ENCODE measurements at places on chromosomes 5 and 9.
A peak's percentile ranks its signal among the peaks of the same experiment; 100 is the strongest.

DNA sequence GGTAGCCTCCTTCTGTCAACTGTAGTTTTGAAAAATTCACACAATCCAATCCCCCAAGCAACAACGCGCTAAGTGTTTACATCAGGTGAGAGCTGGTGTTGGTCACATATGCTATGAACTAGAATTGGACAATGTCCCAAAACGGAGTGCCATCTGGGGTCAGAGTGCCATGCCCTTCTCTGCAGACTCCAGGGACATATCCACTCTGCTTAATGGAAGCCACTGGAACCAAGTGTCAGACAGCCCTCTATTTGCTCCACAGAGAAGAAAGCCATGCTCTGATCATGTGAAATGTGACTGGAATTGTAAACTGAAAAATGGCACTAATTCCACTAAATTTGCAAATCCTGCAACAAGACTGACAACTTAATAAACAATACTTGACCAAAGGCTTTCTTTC, 12.2 kb downstream of the ABCA1 start:
- no peak for DNase-seq

- no peak for DNase-seq
These were observed 1392.9 kb upstream of the NUDT12 start for GRCh38 chr5:104955479-104955878.

- no peak for DNase-seq
These were observed 215.7 kb downstream of the SEMA6A start for GRCh38 chr5:116358911-116359418.

- DNase-seq: no peak
These were observed 140.2 kb downstream of the PAX5 start for GRCh38 chr9:36893911-36894310.

- no peak for DNase-seq
These were observed 140.6 kb upstream of the SLC12A2 start for GRCh38 chr5:127943061-127943371.

DNA sequence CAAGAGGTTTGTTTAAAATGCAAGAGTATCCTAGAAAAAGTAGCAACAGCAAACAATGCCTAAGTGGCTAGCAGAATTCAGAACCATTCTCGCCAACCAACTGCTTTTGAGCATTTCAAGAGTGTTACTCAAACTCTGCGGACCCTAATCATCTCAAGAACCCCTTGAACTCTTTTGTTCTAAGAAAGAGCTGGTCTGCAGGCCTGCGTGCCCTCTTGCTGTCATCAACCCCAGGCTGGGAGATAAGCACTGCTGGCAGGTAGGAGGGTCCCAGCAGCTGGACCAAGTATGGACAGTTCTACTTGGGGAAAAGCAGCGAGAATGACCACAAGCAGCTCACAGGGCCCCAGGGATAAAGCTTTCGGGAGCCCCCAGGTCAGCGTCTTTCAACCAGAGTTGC, 38.3 kb downstream of the MYO10 start:
- no peak for DNase-seq

GRCh38 chr5:14777932-14778791, 93.4 kb downstream of the ANKH start:
- DNase-seq: no peak

DNA sequence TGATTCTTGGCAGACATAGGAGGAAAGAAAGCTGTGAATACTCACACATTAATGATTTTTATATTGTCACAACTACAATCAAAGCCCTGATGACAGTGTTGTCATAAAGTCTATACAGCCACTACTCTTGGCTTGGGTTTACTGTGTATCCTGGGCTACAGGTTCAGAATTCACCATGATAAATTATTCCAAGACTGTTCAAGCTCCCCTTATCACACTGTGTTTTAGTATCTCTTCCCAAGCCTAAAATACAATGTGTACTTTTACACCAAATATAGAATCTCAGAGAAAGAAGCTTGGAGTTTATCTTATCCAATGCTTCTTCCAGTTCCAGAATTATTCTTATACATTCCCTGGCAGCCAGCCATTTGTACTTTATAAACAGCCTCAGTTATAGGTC, 127.7 kb upstream of the PPP1R2B start:
- DNase-seq: no peak

DNA sequence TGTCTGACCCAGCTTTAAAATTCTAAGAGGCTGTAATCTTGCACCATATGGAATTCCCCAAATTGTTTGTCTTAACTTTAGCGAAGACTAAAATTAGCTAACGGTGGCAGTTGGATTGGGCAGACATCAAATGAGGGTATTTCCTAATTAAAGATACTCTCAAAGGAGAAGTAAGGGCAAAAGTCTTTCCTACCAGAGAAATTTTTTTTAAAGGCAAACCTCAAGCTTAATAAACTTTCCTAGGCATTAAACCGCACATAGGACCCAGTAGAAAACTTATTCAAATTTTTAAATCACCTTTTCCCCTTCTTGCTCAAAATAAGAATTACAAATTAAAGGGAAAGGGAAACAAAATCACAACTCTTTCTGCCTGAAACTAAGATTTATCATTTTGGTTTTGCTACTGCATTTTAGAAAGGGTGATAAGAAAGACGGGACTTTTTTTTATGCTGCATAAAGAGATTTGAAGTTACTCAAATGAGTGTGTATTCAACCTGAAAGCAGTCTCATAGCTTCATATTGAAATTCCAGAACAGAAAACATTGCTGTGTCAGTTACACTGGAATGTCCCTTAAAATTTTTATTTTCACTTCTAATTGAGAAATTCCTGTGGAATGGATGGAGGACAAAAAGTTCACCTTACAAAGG, 189.1 kb upstream of the PTGER4 start:
- DNase-seq: no peak

DNA sequence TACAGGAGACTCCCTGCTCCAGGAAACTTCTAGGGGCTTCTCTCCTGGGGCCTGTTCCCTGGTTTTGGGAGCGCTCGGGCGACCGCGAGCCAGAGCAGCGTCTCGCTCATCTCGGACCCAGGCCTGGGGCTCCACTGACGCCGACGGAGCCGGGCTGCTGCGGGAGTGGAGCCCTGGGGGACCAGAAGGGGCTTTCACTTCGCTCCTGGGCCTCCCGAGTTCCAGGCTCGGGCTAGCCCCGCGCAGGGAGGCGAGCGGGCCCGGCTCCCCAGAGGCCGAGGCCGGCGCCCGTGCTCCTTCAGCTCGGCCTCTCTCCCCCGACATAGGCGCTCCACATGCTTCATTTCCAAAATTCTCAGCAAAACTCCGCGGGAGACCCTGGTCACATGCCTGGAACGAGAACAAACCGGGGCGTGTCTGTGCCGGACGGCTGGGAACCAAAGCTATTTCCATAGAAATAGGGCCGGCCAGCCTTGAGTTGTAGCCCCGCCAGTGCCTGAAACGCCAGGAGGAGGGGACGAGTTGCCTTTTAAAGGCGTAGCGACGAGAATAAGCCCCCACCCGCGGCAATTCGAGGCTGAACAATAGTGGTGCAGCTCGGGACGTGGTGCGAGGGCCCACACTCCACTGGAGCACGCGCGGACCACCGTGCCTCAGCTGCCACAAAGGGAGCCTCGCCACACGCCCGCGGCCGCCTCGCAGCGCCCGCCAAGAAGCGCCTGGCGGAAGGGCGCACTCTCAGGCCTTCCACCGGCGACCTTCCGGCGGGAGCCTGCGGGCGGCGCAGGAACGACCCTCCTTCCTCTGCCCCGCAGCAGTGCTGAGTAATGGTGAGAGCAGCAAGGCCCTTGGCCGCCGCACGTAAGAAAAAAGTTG, 1.1 kb upstream of the G3BP1 start:
- DNase-seq: peak; percentile 80

DNA sequence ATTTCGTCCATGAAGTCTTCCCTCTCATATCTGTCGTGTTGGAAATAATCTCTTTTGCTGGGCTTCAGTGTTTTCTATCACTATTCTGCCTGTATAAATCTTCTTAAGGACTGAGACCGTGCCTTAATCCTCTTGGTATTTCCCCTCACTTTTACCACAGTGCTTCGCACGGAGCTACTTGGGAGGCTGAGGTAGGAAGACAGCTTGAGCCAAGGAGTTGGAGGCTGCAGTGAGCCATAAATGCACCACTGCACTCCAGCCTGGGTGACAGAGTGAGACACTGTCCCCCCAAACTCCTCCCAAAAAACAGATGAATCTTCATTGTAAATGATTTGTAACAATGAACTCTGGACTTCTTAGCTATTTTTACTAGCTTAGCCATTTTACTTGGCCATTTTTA, 57.8 kb downstream of the PHAX start:
- no peak for DNase-seq

DNA sequence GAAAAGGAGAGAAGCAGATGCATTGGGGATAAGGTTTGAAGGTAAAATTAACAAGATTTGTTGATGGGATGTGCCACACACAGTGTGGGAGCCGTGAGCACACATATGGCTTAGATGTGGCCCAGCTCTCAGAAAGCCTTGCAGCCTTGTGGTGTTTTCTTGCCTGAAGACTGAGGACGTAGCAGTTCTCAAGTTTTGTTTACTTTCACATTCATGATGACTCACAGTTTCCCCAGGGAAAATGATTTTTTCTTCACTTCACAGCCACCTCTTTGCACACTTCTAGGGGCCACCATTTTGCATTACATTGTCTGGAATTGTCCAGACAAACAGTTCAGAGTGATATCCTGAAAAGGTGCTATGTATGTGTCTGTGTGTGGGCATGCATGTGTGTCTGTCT, 126.2 kb downstream of the BASP1 start:
- no peak for DNase-seq

GRCh38 chr9:131982102-131982501, 97.6 kb downstream of the MED27 start:
- DNase-seq: no peak

- DNase-seq: no peak
These were observed 49.9 kb upstream of the ERBIN start for GRCh38 chr5:65876496-65876895.

DNA sequence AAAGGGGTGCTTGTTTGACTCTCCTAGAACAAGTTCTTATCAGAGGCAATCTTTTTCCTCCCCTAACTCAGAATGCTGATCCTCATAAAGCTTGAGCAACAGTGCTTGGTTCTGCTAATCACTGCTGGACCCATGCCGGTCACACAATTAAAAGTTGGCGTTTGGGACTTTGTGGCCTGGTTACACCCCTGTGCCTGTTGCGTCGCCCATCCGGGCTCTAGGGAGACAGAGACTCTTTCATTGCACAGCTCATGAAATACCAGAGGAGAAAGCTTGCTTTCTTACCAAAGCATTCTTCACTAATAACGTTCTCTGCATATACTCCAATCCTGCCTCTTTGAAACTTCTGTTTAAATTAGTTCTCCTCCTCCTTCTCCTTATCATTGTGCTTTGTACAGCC, 301.1 kb downstream of the NR3C1 start:
- DNase-seq: no peak

DNA sequence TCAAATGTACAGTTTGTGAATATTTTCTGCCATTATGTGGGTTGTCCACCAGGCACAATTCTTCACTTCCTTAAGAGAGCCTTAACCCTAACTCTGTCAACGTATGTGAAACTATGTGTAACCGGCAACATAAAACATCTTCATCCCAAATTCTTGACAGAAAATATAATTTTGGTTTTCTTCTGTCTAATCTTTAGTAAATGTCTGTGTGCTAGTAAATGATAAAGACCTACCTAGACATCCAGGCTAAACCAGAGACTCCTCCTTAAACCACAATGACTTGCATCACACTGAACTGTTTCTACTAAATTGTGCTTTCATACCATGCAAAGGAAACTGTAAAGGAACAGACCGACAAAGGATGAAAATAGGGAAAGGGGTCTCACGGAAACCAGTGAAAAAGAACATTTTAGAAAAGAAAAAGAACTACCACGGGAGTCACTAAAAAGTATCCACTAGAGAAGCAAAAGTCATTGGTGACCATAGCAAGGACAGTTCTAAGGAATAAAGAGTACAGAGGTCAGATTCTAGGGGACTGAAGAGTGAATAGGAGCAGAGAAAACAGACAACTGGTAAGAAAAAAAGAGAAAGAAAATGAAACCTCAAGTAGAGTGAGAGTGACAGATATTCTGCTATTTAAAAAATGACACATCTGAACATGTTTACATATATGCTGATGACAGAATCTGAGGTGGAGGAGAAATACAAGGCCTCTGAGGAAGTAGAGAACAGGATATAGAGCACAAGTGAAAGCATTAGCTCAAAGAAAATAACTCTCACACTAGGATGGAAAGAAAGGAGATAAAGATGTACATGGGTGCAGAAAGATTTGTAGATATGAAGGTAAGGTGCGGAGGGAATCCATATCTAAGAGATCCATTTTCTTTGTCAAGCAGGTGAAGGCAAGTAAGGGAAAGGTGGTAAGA, 49.4 kb downstream of the FNIP1 start:
- peak; percentile 11 for DNase-seq
